ENCODE measurements at places on chromosomes 12 and 14.

GRCh38 chr12:69579029-69579428 lies 6.2 kb upstream of the CCT2 start:
- no peak for DNase-seq

GRCh38 chr12:74847169-74847568 lies 309.5 kb downstream of the ATXN7L3B start:
- DNase-seq, result no peak

DNA sequence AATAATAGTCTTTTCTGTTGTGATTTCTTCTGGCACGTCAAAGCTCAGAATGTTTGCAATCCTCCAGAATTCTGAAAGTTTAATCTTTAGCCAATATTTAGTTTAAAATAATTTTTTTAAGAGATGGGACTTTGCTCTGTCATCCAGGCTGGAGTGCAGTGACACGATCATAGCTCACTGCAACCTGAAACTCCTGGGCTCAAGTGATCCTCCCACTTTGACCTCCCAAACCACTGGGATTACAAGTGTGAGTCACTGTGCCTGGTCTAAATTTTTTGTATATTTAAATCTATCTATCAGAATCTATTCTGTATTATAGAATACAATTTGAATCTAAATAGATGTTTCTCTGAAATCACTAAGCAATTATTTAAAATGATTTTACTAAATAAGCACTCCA lies 572.7 kb downstream of the VRK1 start:
- no peak for DNase-seq

- no peak for DNase-seq
Measured at GRCh38 chr12:46558677-46559076, 186.1 kb upstream of the SLC38A2 start.

- DNase-seq, result peak; percentile 76
Measured at GRCh38 chr14:39432619-39433451, 602 bp upstream of the FBXO33 start.

GRCh38 chr12:112924986-112925385 lies 13.3 kb upstream of the OAS3 start:
- DNase-seq, result no peak

- no peak for DNase-seq
Measured at GRCh38 chr14:69712599-69713088, 54.3 kb upstream of the SRSF5 start.

DNA sequence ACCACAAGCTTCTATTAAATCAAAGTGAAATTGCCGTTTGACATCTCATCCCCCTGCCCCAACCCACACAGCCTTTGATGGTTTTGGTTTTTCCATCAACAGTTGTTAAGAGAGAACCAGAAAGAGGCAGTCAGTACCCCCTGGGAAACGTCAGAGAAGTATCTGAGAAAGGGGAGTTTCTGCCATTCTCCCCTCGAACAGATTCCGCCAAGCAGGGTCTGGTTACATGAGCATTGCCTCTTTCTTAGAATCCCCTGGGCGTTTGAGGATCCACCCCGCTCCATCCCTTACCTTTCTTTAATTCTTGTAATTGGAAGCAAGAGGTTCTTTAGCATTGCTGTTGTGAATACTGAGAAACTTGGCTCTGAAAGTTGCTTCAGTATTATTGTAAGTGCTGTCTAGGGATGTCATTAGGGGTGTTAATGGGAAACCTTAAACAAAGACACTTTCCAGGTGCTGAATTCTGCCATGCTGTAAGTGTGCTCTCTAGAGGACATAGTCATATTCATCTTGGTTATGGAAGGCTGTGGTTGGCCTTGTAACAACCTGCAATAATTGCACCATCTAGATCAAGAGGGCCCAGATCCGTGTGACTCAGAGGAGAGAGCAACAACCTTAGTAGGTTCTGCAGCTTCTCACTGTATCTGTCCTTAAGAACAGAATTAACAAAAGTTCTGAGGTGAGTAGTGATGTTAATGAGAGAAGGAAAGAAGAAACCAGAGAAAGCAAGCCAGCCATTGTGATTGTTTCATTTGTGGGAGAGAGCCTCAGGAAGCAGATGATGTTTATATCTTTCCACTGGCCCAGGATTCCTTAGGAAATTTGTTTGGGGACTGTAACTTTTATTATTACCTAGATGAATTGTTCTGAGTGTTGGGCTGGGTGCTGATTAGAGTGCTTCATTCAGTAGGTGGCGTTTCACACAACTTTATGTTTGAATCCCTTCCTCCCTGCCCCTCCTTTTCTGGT lies 9.0 kb downstream of the TMBIM6 start:
- DNase-seq, result no peak

GRCh38 chr12:117402363-117402762 lies 40.9 kb upstream of the NOS1 start:
- DNase-seq, result no peak

DNA sequence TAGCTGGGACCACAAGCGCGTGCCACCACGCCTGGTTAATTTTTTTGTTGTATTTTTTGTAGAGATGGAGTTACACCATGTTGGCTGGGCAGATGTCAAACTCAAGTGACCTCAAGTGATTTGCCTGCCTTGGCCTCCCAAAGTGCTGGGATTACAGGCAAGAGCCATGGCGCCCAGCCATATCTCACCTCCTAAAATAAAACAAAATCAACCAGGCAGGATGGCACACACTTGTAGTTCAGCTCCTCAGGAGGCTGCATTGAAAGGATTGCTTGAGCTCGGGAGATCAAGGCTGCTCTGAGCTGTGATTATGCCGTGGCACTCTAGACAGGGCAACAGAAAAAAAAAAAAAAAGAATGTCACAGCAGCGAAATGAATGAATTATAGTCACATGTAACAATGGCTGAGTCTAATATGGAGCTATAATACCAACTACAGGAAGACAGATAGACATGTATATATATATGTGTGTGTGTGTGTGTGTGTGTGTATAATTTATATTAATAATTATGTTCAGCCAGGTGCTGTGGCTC lies 19.3 kb upstream of the TMEM120B start:
- no peak for DNase-seq

- no peak for DNase-seq
Measured at GRCh38 chr14:25092258-25092740, 42.4 kb upstream of the STXBP6 start.

- DNase-seq, result no peak
Measured at GRCh38 chr12:40225337-40225983, 663 bp downstream of the LRRK2 start.

GRCh38 chr14:101588990-101589389 lies 27.7 kb downstream of the DIO3 start:
- DNase-seq, result no peak

DNA sequence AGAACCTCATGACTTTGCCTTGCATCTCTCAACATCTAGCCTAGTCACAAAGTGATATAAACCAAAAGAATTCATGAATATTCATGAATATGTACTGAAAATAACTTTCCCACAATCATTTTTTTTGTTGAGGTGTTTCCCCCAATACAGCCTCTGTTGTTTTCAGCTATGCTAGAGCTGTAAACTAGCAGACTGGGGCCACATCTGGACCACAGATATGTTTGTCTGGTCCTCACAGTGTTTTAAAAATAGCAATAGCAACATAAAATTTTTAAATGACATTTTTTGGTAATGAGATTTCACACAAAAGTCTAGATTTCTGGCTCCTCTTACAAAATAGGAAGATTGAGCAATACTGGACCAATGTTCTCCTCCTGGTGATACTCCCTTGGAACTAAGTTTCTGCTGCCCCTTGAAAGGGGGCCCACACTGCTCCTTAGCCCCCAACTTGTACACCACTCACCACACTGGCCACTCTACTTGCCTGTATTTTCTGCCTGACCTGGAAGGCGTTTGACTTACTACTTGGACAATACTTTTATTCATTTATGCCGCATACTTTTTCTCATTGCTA lies 81.2 kb downstream of the BMP4 start:
- no peak for DNase-seq

DNA sequence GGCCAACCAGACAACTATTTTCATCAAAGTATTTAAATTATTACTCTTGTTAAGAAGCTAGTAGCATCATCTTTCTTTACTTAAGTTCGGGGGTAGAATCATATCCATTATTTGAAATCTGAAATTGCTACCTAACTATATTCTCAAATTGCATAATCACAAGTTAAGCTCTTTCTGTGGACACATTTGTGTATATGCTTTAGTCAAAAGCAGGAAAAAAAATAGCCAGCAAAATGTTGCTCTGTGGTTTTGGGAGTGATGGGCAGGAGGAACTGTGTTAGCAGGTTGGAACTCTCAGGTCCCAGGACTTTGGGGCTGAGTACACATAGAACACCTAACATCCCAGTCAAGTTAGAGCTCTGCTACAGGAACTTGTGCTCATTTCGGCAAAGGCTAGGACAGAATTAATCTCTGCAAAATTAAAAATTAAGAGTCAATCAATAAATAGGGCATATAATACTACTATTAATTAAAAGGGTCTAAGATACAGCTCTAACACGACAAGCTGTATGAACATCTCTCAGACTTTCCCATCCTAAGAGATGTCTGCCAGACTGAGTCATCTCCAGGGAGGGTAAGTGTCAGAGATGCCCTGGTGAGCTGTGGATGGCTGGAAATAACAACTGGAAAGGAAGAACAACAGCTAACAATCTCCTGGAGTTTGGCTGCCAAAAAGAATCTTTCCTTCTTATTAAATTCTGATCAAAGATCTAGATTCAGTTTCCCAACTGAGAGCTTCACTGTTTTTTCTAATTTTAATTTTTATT lies 203.5 kb upstream of the GZMB start:
- no peak for DNase-seq

DNA sequence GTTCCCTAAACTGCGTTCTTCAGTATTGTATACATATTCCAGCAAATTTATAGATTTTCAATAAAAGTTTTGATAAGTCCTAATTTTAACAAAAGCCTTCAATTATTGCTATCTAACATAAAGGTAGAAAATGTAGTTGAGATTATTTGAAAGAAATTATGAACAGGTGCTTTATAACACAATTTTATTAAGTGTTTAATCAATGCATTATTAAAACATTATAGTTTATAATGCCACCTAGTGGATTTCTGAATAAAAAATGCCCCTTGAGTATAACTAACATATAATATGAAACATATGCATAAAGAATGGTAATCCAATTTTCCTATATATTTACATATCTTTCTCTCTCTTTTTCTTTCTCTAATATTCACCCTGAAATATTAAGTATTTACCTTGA lies 515.3 kb downstream of the SLC6A15 start:
- no peak for DNase-seq

- DNase-seq, result no peak
Measured at GRCh38 chr12:102425109-102426039, 55.0 kb downstream of the IGF1 start.
